ENCODE measurements at places on chromosomes 6 and 20.
A peak's percentile ranks its signal among the peaks of the same experiment; 100 is the strongest.

DNA sequence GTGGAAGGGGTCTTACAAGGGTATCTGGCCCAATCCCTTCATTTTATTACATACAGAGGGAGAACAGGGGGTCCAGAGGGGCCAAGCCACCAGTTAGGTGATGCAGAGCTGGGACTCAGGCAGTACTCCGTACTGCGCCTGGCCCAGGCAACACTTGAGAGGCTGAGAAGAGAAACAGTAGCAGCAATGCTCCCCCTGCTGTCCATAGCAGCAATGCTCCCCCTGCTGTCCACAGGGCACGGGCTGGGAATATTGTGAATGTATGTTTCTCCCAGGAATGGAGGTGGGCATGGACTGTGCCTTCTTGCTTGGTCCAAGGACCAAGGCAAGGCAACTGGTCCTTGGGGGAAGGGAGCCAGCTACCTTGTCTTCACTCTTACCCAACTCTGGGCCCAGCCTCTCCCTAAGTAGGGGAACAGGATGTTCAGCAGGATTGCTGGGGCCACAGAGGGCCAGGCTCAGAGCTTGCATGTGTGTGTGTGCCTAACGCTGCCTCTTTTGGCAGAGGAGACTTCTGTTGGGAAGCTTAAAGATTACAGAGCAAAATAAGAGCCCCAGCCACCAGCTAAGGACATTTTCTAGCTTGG lies 14.8 kb upstream of the FAM83C start:
- DNase-seq, result peak; percentile 21

GRCh38 chr6:3529232-3529631 lies 72.4 kb upstream of the SLC22A23 start:
- no peak for DNase-seq

GRCh38 chr20:1465470-1466210 lies 1.0 kb downstream of the NSFL1C start:
- DNase-seq, result no peak

DNA sequence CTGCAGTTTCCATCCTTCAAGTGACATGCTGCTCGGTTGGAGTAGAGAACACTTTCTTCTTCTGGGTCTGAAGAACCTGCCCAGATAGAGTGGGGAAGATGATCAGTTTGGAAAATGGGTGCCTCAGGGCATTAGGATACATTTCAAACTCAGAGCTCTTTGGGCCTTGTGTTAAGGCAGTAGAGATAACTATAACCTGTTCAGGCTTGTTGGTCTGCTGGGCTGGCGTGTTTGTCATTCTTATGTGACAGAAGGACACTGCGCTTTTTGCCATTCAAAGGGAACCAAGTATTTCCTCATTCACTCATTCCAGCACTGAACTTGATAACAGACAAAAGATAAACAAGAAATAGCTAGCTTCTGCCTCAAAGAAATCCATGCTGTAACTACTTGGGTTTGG lies 3.8 kb downstream of the TOMM34 start:
- no peak for DNase-seq

DNA sequence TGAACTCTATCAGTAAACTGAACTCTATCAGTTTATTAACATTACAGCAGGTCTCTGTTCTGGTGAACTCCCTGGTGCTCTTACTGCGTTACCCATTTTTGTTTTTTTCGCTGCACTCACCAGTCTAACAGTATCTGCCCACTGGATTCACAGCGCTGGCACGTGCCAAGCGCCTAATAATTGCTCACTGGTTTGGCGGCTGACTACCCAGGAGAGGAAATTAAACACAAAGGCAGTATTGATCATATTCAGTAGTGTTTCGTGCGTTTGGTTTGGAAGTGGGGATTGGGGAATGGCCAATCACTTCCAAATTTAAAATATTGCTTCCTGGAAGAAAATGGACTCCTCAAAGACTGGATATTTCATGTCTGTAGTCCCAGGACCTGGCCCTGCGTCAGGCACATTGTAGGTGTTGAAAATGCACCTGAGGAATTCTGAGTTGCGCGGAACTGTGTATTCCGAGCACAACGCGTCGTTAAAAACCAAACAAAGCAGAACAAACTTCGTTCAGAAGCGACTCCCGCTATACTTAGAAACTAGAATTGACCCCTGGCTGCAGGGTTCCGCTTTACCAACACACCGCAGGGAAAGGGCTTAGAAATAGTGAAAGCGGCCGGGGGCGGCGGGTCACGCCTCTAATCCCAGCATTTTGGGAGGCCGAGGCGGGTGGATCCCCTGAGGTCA lies 1.1 kb upstream of the RPS12 start:
- DNase-seq, result peak; percentile 24

GRCh38 chr6:25835442-25836283 lies 3.8 kb upstream of the SLC17A1 start:
- no peak for DNase-seq
